ENCODE measurements at places on chromosomes 5 and 9. TPM values are rescaled to one million over a fixed set of nuclear protein-coding genes. Genes with fewer than 3 reads are reported as not detected.

ZDHHC12 gene
- polyA plus RNA-seq: 36.3 TPM

NDUFS4 gene
- polyA plus RNA-seq: 118 TPM

PCDHB5 gene
- 0.09 TPM for polyA plus RNA-seq

PCDHGC4 gene
- polyA plus RNA-seq: 0.12 TPM

TRAF1 gene
- polyA plus RNA-seq: 1.2 TPM

SMIM33 gene
- polyA plus RNA-seq: not detected

ALDOB gene
- polyA plus RNA-seq: not detected

ZNF658 gene
- 3.7 TPM for polyA plus RNA-seq

GRIA1 gene
- not detected for polyA plus RNA-seq

CBY3 gene
- not detected for polyA plus RNA-seq

WDR38 gene
- polyA plus RNA-seq: not detected

RAD23B gene
- 141 TPM for polyA plus RNA-seq

LSM11 gene
- 2.1 TPM for polyA plus RNA-seq

TYRP1 gene
- 0.50 TPM for polyA plus RNA-seq

SPOCK1 gene
- 25.6 TPM for polyA plus RNA-seq

AK8 gene
- 0.24 TPM for polyA plus RNA-seq

KCTD16 gene
- 0.04 TPM for polyA plus RNA-seq

GADD45G gene
- polyA plus RNA-seq: 0.05 TPM

NME5 gene
- polyA plus RNA-seq: 0.05 TPM

RGS7BP gene
- polyA plus RNA-seq: not detected

PCDHA10 gene
- polyA plus RNA-seq: 0.06 TPM

DIPK1B gene
- not detected for polyA plus RNA-seq

ANKDD1B gene
- polyA plus RNA-seq: 1.1 TPM

PHYHD1 gene
- 4.7 TPM for polyA plus RNA-seq

NOL8 gene
- 28.9 TPM for polyA plus RNA-seq

ITGA1 gene
- polyA plus RNA-seq: 1.2 TPM

PSMB7 gene
- polyA plus RNA-seq: 388 TPM

PCDHA1 gene
- 0.03 TPM for polyA plus RNA-seq

CCDC69 gene
- 4.1 TPM for polyA plus RNA-seq

FKTN gene
- 11.0 TPM for polyA plus RNA-seq
